ENCODE measurements at places on chromosomes 2 and 18.

- DNase-seq = no peak
These were observed 20.5 kb upstream of the MYCN start for GRCh38 chr2:15919716-15920434.

GRCh38 chr18:72436401-72436800, 107.7 kb downstream of the CBLN2 start:
- DNase-seq = no peak

DNA sequence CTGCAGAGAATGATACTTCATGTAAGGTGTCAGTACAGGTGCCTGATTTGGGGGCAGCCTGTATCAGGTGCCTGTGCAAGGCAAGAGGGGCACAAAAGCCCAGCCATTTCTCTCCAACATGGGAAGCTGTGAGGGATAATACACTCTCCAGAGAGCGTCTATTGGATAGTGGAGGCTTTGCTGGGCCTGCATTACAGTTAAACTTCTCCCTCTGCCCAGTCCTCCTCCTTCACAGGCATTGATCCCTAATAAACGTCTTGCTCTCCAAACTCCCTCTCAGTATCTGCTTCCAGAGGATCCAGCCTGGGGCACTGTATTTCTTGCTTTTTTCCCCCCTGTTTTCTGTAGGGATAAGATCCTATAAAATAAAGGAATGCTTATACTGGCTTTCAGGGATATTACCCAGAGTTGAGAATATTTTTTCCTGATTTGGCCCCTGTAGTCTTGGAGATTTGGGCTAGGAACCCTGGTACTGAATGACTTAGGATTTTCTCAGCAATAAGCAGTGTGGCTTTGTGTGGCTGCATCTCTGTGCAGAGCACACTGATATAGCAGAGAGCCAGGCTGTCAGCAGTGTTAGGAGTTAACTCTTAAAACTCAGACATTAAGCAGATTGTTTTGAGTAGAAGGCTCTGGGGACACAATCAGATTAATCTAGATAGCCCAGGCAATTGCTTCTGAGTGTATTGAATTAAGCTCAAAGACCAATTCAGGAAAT, 330.6 kb downstream of the CYRIA start:
- DNase-seq = no peak

DNA sequence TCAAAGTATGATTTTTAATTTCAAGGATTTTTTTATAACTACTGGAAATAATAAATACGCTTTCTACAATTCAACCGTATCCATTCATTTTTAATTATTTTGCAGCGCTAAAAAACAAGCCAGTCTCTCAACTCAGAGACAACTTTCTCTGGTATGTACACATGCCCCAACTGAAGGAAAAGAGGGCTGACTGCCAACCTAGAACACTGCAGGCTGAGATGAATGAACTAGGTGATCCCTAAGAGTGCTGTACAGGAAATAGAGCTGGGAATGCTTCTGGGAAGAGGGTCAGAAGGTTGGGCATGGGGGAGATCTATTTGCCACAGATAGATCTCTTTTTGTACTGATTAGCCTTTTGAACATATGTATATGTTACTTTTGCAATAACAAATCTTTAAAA, 460.1 kb downstream of the NR4A2 start:
- DNase-seq = no peak

- DNase-seq = no peak
These were observed 4.8 kb upstream of the ASXL3 start for GRCh38 chr18:33573193-33573592.

DNA sequence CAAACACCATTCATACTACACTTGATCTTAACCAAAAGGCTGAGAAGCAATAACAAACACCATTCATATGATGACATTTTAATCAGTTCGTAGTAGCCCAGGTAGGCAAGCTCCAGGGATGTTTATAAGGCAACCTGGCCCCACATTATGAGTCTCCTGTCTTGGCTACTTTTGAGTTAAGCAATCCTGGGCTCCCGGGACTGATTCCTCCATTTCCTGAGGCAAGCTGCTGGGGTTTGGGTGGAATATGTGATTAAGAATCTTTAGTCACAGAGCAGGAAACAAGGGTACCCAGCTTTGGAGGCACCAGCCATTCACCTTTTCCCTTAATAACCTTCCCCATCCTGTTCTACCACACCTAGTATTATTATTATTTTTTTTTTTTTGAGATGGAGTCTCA, 24.5 kb upstream of the SPRED2 start:
- no peak for DNase-seq

DNA sequence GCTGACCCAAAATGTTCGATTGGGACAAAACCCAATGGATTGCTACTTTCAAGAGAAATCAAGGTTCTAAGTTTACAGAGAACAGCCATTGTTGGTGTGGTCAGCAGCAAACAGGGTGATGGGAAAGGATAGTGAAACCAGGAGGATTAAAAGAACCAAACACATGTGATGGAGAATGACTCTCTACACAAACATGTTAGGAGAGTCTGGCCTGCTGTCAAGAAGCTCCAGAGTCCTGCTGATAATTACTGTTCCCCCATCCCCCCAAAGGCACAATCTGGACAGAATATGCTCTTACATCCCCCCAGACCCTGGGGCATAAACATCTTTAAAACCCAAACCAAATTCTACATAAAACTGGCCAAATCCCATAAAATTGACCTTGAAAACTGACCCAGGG, 32.0 kb upstream of the ACYP2 start:
- no peak for DNase-seq

GRCh38 chr18:44171301-44171700, 509.4 kb upstream of the SETBP1 start:
- no peak for DNase-seq

GRCh38 chr2:45014016-45014702, 4.9 kb upstream of the SIX2 start:
- peak; percentile 55 for DNase-seq

- no peak for DNase-seq
These were observed 231.3 kb downstream of the NDUFA10 start for GRCh38 chr2:239793836-239794235.

GRCh38 chr2:238659231-238659630, 188.7 kb upstream of the TWIST2 start:
- DNase-seq = no peak

DNA sequence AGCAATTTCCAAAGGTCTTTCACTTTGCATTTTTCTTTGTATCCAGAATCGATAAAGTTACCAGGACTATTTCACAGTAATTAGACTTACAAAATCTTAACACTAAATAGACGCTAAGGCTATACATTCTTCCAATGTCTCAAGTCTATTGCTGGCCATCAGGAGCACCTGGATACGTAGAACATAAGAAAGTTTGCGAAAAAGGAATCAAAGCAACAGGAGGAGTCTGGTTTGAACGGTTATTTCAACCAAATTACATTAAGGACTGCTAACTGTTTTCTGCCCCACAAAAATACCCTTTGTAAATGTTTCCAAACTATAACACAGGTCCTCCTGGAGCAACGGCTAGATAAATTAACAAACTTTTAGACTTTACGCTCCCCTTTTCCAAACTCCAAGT, 1.4 kb upstream of the HNRNPA3 start:
- DNase-seq = no peak

DNA sequence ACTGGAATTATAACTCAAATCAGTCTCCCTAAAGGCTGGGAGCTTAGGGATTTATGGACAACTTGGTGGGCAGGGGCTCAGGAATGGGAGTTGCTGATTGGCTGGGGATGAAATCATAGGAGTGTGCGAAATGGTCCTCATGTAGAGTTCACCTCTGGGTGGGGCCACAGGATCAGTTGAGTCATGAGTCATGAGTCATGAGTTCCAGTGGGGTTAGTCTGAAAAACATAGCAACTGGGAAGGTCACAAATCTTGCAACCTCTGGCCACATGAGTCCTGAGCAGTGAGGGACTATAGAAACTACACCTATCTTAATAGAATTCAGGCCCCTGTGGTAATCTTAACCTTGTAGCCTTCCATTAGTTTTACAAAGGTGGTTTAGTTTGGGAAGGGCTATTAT, 383.3 kb downstream of the RBM43 start:
- peak; percentile 14 for DNase-seq

GRCh38 chr2:161754379-161754778, 130.2 kb downstream of the SLC4A10 start:
- no peak for DNase-seq

- DNase-seq = peak; percentile 62
These were observed 32.8 kb downstream of the TTC32 start for GRCh38 chr2:19868701-19869580.

GRCh38 chr18:43931439-43931838, 654.1 kb upstream of the SYT4 start:
- no peak for DNase-seq

DNA sequence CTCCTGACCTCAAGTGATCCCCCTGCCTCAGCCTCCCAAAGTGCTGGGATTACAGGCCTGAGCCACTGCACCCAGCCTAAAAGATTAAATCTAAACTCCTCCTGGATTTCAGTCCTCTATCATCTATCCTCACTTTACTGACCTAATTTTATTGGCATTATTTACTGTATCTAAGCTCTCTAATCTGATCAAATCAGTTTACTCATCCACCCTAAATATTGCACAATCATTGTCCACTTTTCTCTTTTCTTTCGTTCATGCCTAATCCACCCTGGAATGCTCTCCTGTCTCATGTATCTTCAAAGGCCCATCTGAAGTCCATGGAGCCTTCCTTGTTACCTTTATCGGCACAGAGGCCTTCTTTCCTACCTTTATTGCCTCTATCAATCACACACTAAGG, 31.6 kb upstream of the GPR155 start:
- DNase-seq = no peak

GRCh38 chr2:65655000-65655399, 222.6 kb upstream of the SPRED2 start:
- no peak for DNase-seq

- DNase-seq = peak; percentile 24
These were observed 108.3 kb upstream of the LTBP1 start for GRCh38 chr2:32838418-32838817.

GRCh38 chr2:106197878-106198277, 3.8 kb upstream of the UXS1 start:
- DNase-seq = peak; percentile 30

GRCh38 chr2:28543316-28544035, 47.6 kb downstream of the PLB1 start:
- no peak for DNase-seq

DNA sequence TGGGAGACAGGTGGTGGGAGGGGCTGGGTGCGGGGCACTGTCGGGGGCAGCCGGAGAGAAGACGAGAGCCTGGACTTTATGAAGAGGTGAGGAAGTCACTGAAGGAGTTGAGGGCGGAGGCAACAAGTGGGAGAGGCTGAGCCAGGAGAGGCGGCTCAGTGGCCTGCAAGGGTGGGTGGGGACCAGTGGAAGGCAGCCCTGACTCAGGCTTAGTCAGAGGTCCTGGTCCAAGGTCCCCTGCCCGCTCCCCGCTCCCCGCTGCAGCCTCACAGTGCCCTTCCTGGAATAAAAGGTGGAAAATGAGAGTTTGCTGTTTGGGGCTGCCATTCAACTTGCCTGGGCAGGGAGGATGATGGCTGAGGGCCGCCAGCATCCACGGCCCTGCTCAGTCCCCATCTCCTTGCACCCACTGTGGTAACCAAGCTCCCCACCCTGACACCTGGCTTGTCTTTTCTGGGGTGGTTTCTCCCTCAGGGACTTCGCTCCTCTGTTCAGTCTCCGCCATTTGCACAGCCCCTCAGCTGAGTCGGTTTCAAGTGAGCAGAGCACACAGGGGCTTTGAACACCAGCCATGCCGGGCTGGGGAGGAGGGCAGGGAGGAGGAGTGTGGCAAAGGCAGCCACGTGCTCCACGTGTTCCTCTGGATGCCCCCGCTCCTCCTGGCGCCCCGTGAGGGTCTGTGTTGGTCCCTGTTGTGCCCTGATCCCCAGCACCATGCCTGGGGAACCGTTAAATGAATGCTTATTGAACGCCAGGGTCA, 13.7 kb upstream of the RALB start:
- DNase-seq = peak; percentile 36

DNA sequence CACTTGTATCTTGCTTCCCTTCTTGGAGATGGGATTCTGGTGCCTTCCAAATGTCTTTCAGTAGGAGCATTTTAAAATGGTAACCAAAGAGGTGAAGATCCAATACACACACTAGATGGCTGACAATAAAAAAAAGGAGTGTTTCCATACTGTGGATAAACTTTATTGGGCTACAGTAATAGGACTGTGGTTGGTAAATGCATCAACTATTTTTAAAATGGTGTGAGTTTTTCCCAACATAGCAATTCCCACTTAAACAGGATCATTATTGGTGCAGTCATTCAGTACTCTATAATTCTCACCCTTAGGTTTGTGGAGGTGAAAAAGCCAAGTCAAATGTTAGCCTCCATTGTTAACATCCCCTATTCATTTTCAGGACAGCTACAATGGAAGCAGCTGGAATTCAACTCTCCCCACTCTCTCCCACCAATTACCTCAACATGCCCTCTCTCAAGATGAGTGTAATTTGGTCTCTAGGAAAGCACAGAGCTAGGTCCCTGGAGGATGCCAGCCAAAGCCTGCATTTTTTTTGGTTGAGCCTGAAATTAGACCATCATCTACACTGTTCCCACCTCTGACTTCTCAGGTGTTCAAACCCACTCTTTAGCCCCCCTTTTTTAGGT, 273.3 kb downstream of the TCF4 start:
- DNase-seq = no peak

- no peak for DNase-seq
These were observed 70.6 kb upstream of the CTDP1 start for GRCh38 chr18:79608999-79609461.

- DNase-seq = peak; percentile 92
These were observed 27.5 kb downstream of the BOLA3 start for GRCh38 chr2:74119912-74120825.

DNA sequence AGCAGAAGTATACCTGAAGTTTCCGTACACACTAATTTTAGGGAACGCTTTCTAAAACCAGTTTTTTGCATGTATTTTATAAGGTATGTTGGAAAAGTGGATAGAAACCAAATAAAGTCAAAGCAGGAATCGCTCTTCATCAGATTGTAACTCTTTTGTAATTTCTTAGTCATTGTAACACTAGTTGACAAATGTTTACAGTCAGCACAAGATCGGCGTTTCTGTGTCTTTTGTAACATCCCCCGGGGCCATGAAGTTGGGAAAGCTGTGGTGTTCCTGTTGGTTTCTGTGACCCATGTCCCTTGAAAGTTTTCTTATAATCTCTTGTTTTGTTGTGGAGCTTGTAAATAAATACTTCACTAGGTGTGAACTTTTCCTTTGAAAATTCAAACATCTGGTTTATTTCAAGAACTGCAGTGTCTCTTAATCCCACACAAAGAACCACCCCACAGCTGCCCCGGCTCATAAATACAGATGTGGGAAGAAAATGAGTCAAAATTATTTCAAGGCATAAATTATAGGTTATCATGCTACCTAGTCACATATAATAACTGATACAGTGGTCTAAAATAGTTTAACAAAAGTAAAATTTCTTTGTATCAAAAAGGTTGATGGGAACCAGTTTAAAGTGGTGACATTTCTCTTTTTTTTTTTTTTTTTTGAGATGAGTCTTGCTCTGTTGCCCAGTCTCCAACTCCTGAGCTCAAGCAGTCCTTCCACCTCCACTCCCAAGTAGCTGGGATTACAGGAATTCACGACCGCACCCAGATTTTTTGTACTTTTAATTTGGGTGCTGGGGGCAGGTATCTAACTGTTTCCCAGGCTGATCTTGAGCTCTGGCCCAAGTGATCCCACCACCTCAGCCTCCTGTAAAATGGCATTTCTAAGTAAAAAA, 751 bp upstream of the NMI start:
- peak; percentile 70 for DNase-seq
